Psoas muscle (tissue), 8 donors: ENCODE measurements at places on chromosomes 6 and 20.

DNA sequence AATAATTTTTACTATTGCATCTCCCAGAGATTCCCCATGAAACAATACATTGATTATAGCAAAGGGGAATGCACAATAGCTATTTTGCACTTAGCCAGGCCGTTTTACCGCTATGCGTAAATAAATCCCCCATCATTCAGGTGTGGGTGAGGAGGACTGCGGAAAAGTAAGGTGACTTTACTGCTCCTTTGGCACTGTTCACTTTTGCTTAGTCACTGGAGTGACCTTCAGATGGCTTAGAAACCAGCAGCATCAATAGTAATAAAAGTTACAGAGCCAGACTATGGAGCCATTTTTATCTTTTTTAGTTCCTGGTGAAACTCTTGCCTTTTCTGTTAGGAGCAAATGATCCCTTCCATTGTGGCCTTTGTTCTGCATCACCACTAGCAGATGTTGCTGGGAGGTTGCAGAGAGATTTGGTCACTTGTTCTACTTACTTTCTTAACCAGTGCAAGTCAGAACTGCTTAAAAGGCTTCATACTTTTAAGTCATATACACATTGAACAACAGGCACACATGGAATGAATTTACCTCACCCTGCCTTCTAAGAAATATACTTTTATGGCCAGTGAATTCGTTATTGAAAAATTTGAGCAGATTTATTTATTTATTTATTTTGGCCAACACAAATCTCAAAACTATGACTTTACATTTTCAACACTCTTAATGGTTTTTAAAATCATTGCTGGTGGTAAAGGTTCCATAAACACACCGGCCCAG is 12.1 kb upstream of the BTBD3 start:
- DNase-seq, result no peak

DNA sequence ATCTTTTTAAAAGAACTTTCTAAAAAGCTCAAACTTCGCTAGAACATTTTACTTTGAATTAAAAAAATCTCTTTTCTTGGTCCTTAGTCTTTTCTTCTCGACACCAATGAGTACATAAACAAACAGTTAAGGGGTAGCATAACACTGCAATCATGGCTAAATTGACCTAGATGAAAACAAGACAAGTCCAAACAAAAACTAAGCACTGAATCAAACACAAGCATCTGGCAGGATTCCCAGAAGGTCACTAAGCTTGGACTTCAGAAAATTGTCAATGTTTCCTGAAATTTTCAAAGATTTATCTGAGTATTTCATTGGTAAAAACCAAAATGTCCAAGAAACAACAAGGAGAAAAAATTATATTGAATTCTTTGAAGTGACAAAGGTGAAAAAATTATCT is 5.0 kb downstream of the COL21A1 start:
- no peak for DNase-seq

DNA sequence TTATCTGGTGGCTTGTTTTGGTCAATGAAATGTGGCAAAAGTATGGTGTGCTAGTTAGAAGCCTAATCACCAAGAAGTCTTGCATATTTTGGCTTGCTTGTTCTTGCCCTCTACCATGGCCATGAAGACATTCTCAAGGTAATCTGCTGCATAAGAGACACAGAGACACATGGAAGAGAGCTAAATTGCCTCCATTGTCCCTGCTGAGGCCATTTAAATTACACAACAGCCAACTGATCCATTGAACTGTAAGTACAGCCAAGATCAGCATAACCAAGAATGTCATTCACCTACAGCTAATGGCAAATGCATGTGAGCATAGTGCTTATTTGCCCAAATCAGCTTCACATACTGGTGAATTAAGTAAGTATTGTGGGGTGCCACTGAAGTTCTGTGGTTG is 603.8 kb downstream of the FRK start:
- DNase-seq, result no peak

GRCh38 chr20:33024243-33024560 is 7.2 kb upstream of the BPIFB6 start:
- no peak for DNase-seq

DNA sequence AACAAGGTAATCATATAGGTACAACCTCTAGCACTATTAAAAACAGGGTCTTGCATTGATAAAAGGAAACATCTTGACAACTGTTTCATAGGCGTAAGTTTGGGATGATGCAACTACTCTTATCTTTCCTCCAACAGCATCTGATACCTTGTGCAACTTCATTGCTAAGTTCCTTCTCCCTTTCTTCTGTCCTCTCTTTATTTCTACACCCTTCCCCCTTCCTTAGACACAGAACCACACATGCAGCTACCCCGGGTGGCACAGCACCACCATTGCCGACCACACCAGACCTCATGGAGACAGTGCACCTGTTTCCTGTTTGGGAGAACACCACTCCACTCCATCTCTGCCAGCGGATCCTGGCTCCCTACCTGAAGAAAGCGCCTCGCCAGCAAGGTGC is 14.4 kb downstream of the MYB start:
- no peak for DNase-seq

DNA sequence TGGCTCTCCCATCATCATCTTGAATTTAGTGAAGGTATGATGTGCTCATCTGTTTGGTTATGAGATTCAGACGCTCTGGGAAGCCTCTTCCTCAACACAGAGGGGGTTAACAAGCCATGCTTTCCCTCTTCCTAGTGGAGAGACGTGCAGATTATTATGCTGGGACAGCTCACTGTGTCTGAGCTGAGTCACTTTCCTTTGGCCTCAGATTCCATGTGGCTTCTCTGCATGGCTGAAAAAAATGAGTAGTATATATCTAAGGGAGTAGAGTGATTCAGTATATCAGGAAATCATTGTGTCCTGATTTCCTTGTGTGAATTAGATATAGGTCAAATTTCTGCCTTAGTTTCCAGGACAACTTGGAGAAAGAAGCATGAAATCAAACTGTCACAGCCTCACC is 52.6 kb downstream of the FIG4 start:
- DNase-seq, result no peak

- no peak for DNase-seq
Measured at GRCh38 chr6:41523915-41524633, 22.1 kb upstream of the FOXP4 start.

- DNase-seq, result no peak
Measured at GRCh38 chr20:49210101-49210756, 9.0 kb upstream of the DDX27 start.

DNA sequence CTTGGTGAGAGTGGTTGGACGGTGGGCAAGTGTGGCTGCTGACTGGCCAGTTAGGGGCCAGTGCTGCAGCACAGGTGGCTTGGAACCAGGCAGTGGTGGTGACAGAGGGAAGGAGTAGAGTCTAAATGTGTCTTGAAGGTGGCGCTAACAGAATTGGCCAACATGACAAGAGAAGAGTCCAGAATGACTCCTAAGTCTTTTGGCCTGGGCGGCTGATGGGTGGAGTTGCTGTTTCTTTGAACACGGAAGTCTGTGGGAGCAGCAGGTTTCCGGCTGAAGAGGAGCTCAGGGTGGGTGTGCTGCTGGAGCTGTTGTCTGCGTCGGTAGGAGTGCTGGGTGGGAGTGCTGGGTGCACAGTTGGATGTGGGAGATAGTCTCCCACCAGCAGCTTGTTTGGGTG is 10.1 kb downstream of the LSM14B start:
- DNase-seq, result peak; percentile 62

DNA sequence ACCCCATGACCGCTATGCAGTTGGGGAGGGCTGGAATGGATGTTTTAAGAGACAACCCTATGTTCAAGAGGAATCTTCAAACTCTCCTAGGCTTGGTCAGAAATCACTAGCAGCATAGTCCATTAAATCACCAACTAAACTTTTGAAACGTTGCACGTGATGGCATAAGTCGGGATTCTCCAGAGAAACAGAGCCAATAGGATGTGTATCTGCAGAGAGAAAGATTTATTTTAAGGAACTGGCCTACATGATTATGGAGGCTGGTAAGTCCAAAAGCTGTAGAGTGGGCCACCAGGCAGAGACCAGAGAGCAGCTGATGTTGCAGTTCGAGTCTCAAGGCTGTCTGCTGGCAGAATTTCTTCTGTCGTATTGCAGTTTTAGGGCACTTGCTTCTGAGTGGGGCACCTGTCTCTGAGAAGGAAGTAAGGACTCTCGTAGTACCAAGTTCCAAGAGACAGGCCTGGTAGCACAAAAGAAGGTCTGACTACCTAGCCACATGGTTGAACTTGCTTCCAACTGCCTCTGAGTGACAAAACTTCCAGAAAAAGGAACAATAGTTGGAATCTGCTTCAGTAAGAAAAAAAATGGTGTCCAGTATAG is 11.9 kb upstream of the IFNGR1 start:
- DNase-seq, result no peak

- DNase-seq, result no peak
Measured at GRCh38 chr6:138818496-138819194, 22.8 kb downstream of the ECT2L start.

- DNase-seq, result no peak
Measured at GRCh38 chr6:42988486-42989020, 4.2 kb downstream of the PPP2R5D start.

GRCh38 chr20:57384953-57385761 is 6.0 kb upstream of the RBM38 start:
- DNase-seq, result peak; percentile 43

- no peak for DNase-seq
Measured at GRCh38 chr6:128595544-128595943, 75.1 kb upstream of the PTPRK start.

DNA sequence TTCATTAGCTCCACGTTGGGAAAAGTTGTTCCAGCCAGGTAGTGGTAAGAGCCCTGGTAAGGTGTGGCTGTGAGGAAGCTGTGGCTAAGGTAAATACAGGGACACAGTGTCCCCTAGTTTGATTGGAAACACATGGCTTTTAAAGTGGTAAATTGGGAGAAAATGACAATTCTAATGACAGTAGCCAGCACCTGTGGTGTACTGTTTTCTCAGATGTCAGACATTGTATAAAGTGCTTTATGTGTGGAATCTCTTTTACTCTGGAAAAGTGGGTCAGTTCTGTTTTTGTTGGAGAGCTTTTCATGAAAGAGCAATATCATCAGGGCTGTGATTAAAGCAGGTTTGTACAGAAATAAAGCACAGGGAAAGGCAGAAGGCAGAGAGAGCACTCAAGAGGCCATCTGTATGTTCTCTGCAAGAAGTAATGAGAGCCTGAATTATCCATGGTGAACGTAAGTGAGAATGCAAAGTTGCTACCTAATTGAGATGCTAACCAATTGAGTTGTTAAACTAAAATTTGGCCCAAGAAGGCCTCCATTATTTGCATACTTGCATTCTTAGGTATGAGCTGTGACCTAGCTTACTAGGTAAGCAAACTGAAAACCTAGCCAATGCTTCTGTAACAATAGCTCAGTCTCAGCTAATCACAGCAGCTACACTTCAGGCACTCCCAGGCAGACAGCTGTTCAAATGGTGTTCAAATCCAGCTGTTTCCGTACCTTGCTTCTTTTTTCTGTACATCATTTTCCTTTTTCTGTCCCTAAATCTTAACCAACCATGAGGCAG is 28.2 kb downstream of the MRAP2 start:
- DNase-seq, result no peak

- peak; percentile 82 for DNase-seq
Measured at GRCh38 chr20:62651285-62652021, 9.2 kb downstream of the SLCO4A1 start.

DNA sequence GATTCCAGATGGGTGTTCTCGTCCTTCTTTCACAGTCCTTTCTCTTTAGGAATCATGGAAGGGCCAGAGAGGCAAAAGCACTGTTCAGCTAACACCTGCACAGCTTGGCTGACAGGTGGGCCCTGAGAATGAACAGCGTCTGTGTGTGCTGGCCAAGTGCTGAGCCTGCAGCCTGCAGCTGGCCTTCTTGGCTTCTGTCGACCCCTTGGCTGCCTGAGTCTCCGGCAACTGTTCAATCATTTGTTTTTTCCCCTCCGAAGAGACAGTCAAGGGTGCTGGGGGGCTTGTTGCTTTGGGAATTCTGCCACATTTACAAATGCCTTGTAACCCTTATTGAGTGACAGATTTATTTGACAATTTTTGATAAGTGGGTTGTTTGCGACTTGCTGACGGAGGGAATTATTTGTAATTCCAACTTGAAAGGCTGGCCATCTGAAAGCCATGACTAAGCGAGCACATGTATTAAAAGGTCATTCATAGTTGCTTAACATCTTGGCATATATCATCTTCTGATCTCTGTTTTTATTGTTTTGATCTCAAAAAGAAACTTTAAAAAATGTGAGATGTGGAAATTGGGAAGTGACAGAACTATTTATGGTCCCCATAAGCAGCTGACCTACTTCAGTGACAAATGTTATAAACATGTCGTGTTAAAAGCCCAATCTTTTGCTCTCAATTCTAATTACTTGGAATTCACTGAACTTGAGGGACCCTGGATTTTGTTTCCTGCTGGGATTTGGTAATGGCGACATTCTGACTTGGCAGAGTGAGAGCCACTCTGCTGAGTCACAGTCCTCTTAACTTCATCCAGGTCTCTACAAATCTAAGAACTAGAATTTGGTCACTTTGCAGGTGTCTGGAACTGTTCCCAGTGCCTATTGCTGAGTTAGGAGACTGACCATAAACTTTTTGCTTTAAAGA is 41.9 kb upstream of the FERMT1 start:
- DNase-seq, result peak; percentile 76
